Stomach (tissue), 19 donors: ENCODE measurements at places on chromosomes 7 and 10. TPM values are rescaled to one million over a fixed set of nuclear protein-coding genes. Genes with fewer than 3 reads are reported as not detected.

RASSF4 gene
- total RNA-seq, result 22.7 TPM

MAT1A gene
- total RNA-seq, result not detected

OR6B1 gene
- not detected for total RNA-seq

DNA sequence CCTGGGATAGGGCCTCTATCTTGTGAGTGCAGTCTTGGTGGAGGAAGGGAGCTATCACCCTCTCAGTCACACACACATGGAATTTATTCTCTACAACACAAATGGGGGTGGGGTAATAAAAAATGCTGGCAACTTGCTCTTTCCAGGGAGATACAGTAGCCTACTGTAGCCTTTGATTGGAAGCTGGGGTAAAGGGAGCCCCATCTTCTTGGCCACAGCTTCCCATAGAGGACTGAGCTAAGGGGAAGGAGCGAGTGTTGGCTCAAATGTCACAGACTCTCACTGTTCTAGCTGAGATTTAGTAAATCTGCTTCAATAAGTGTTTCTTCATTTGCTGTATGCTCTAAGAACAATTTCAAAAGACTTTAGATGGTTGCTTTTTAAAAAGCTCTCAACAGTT, 222.2 kb upstream of the CXCL12 start:
- H3K4me3 ChIP-seq, result no peak overlapping the region
- no peak for DNase-seq
- H3K27ac ChIP-seq, result no peak overlapping the region
- no peaks in the 10 kb centered on the region for H3K36me3 ChIP-seq
- no peaks in the 10 kb centered on the region for H3K4me1 ChIP-seq

- DNase-seq, result no peak
- no peaks in the 10 kb centered on the region for H3K36me3 ChIP-seq
- H3K4me1 ChIP-seq, result no peaks in the 10 kb centered on the region
- H3K27me3 ChIP-seq, result no peaks in the 10 kb centered on the region
- no peak overlapping the region for H3K27ac ChIP-seq
- H3K4me3 ChIP-seq, result no peak overlapping the region
These were observed 174.8 kb upstream of the FZD1 start for GRCh38 chr7:91089382-91089963.
